EH (cell line): ENCODE measurements at places on chromosomes 16 and 17.

- peak; percentile 3 for DNase-seq
These were observed 7.3 kb upstream of the GFOD2 start for GRCh38 chr16:67726106-67727034.

- peak; percentile 97 for DNase-seq
These were observed 13.7 kb downstream of the PITPNC1 start for GRCh38 chr17:67390646-67391361.

DNA sequence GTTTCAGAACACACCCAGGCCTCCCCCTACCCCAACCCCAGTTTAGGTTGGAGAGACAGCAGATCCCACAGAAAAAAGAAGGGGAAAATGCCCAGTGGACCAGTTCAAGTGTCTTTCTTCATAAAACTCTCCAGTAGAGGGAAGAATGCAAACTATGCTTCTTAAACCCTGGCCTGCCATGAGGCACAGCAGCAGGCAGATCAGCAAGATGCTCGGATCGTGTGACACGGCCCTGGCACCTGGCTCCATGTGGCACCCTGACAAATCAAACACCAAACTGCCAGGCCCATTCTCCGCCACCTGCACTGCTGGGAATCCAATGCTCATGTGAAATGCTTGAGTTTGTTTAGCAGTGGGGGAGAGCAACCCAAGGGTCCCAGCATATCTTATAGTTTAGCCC, 166.8 kb downstream of the SOX9 start:
- peak; percentile 5 for DNase-seq

DNA sequence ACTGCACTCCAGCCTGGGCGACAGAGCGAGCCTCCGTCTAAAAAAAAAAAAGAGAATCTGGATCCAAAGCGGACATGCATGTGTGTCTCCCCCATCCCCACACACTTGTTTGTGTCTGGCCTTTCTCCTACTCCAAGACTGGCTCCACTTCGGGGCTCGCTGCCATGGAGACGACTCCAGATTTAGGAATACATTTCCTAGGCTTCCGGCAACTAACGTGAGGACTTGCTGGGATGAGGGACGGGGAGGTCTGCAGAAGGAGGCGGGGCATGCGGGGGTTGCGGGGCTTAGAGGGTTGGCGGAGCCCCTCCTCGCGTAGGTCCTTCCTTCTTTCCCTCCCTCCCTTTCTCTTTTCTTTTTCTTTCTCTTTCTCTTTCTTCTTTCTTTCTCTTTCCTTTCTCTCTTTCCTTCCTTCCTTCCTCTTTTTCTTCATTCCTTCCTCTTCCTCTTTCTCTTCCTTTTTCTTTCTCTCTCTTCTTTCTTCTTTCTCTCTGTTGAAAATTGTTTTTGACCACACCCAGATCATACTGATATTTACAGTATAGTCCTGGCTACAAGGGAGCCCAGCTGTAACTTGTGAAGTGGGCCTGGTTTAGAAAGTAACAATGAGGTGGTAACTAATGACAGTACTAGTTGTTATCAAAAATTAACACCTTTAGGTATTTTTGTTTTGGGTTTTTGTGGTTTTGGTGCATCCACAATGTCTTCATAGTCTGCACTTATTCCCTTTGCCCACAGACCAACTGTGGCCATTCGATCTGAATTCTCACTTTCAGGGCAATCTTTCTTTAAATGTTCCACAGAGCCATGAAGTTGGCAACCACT, 25.2 kb downstream of the MIS12 start:
- DNase-seq: no peak

- DNase-seq: no peak
These were observed 73.5 kb upstream of the CLEC3A start for GRCh38 chr16:77948835-77949234.

- no peak for DNase-seq
These were observed 23.6 kb downstream of the MPG start for GRCh38 chr16:101586-101985.

DNA sequence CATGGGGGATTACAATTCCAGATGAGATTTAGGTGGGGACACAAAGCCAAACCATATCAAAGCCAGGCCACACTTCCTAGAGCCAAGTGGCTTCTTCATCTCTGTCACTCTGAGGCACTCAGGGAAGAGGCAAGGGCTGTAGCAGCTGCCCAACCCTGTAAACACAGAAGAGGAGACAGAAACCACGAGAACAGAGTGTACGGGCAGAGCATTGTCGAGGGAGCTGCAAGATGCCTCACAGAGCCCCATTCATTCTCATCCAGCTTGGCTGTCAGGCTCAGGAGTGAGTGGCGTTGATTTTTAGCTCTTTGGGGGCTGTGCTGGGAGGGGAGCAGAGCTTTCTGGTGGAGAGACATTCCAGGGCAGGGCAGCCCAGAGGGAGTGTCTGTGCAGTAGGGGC, 117.2 kb upstream of the SALL1 start:
- no peak for DNase-seq

GRCh38 chr17:45382226-45382625, 50.4 kb downstream of the ARHGAP27 start:
- DNase-seq: peak; percentile 26

- DNase-seq: peak; percentile 93
These were observed 35.1 kb downstream of the MFSD11 start for GRCh38 chr17:76772842-76773525.

- peak; percentile 55 for DNase-seq
These were observed 17.8 kb downstream of the XYLT1 start for GRCh38 chr16:17452922-17453321.

GRCh38 chr16:28974007-28974436, 556 bp upstream of the SPNS1 start:
- DNase-seq: peak; percentile 74

DNA sequence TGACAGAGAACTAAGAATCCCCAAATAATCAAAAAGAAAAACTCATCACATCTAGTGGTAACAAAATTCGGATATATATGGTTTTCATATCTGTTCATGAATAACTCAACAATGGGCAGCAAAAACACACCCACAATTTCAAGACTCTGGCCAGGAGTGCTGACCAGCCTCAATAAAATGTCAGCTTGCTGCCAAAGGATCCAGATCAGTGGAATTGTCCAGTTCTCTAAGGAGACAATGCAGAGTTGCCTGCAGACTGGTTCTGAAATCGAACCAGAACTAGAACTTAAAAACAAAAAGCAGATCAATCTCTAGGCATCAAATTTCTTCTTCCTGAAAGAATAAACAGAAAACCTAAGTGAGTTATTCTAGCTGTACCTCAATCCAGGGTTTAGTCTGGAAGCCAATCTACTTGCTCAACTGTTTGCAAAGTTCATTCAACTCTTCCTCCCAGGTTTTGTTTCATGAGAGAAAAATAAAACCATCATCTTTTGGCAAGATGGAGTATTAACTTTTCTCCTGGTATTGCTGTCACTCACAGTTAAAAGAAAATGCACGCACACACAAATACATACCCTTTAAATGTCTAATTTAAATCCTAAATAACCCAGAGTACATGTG, 61.0 kb downstream of the CFDP1 start:
- peak; percentile 56 for DNase-seq

- no peak for DNase-seq
These were observed 5.6 kb upstream of the MPHOSPH6 start for GRCh38 chr16:82175627-82176026.

DNA sequence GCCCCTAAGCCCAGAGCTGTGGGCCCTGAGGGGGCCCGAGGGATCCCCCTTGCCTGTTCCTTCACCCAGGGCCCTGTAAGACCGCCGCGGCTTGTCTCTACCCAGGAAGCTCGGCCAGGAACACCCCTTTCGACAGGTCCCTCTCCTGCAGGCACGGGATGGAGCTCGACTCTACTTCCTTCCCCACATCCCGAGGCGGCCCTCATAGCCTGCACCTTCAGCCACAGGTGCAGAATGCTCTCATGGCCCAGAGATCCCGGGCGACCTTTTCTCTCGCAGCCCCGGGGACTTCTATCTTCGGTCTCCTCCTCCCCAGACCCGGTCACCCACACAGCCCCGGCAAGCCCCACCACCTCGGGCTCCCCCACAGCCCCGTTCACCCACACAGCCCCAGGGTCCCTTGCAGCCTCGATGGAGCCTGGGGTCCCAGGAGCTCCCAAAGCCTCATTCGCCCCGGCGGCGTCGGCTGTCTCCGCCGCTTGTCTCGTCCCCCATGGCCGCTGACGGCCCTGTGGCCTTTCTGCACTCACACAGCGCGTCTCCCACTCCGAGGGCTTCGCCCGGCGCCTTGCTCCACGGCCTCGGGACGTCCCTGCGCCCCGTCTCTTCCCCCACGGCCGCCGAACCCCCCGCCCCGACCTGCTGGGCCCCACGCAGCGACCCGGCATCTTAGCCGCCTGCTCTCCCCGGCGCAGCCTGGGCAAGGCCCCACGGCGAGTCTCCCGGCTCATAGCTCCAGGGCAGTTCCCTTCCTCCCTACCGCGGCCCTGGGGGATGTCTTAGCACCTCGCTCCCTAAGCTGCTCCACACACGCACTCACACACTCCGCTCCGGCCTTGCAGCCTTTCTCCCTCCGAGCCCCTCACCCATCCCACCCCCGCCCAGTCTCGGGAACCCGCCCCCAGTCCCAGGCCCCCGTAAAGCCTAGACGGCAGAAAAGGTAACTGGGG, 650 bp downstream of the KIAA0753 start:
- DNase-seq: peak; percentile 55

- DNase-seq: peak; percentile 86
These were observed 26.4 kb downstream of the ARHGAP17 start for GRCh38 chr16:24988593-24989338.

DNA sequence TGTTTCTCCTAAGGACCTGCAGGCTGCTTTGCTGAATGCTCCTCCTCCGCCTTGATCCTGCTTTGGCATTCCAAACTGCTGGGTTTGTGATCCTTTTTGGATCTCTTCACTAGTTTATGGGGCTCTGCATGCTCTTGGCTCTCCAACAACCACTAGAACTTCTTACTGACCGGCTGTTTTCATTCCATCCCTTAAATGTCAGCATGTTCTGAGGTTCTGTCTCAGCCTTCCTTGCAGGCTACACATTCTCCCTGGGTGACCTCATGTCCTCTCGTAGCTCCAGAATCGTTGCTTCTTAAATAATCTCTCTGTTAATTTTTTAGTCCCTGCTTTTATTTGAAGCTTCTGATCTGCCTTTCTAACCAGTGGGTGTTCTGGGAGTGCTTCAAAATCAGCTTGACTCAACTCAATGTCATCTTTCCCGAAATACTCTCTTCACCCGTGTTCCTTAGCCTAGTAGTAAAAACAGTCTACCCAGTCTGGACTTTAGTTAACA, 119.0 kb upstream of the HS3ST2 start:
- peak; percentile 98 for DNase-seq

- DNase-seq: no peak
These were observed 71.5 kb upstream of the KSR1 start for GRCh38 chr17:27384726-27385125.

GRCh38 chr16:29653471-29653870, 9.6 kb upstream of the SPN start:
- no peak for DNase-seq

GRCh38 chr16:30031477-30031918, 427 bp upstream of the TLCD3B start:
- DNase-seq: no peak

DNA sequence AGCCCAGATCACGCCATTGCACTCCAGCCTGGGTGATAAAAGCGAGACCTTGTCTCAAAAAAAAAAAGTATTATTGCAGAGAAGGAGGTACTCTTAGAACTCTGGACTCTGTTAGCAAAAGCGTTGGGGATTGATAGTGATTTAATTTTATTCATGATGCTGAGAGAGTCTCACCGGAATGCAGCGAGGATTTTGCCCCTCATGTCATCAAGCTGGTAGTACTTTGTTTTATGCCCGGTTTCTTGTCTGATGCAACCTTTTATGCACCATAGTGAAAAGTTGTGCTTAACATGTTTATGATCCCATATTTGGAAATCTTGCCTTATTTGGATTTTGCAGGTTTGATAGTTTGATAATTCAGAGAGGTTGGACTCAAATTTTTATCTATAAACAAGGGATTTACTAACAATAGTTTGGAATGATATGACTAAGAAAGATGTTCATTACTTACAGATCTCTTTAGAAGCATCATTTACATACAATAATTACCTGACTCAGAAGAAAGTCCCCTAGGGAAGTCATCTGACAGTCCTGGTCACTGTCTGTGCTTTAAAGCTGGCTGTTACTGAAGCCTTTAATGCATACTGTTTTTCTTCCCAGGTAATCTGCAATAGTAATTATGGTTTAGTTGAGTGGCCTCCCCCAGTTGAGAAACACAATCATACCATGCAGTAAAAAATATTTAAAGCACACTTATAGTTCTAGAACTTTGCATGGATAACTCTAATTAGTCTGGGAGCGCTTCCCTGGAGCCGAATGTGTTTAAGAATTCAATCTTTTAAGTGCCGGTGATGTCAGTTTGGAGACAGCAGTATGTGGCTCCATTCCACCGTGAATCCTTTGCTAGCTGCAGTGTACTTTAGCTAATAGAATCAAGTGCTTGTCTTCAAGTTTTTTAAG, 120.9 kb downstream of the PRKCA start:
- peak; percentile 67 for DNase-seq

GRCh38 chr16:27853101-27853500, 210.4 kb downstream of the GSG1L start:
- DNase-seq: no peak

GRCh38 chr16:46801428-46802049, 29.4 kb downstream of the C16orf87 start:
- peak; percentile 46 for DNase-seq

GRCh38 chr16:82008957-82009592, 2.2 kb downstream of the SDR42E1 start:
- DNase-seq: no peak

DNA sequence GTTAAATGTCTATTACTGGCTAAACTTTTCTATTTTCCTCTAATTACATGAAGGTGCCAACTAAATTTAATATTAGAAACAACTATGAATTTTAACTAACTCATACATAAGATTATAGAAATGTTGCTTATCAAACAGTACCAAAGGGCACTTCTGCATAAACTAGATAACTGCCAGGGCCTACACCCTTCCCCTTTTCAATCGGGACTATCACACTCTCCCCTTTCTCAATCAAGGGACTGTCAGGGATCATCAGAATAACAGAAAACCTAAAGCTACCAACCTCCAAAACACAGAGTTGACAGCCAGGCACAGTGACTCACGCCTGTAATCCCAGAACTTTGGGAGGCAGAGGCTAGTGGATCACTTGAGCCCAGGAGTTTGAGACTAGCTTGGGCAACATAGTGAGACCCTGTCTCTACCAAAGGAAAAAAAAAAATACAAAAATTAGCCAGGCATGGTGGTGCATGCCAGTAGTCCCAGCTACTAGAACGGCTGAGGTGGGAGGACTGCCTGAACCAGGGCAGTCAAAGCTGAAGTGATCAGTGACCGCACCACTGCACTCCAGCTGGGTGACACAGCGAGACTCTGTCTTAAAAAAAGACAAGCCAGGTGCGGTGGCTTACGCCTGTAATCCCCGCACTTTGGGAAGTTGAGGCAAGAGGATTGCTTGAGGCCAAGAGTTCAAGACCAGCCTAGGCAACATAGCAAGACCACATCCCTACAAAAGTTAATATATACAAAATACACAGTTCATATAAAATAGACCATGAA, 3.2 kb upstream of the PHLPP2 start:
- DNase-seq: no peak
